ENCODE measurements at places on chromosomes 7 and 10.

DNA sequence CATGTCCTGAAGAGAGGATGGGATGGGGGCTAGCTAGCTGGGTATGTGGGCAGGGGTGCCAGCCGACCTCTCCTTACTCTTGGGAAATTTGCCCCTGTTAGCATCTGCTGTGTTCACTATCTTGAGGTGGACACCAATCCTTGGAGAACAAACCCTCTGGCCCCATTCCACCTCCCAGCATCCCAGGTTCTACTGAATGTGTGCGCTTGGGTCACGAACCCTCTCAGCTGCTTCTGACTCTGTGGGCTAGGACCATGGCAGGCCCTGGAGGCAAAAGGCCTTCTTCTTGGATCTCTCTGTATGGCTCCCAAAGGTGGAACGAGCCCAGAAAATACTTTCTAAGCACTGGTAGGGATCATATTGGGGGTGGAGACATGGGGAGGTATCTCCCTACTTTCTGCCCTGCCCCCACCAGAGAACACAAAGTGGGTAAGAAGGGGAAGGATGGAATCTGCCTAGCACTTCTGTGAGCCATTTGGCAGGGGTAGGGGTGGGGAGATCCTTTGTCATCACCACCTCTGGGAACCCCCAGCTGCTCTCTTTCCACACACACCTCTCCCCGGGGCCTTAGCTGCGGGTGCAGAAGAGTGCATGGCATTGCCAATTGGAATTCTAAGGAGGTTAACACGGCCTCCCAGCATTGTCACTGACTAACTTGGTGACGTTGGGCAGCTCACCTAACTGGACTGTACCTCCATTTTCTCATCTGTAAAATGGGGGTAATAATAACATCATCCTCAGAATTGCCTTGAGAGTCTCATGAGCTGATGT is 7.7 kb downstream of the UNC5B start:
- no peak for DNase-seq

DNA sequence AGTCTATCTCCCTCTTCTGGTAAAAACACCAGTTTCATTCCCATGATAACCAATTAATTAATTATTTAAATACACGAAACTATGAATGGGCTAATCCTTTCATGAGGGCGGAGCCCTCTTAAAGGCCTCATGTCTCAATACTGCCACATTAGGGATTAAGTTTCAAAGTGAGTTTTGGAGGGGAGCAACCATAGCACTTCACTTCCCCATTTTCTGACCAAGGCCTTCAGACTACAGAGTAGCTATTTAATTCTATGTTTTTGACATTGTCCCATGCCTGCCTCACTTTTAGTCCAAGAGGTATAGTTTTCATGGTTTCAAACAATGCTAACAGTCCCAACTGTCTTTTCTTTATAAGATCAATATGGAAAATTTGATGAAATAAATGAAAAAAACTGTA is 618.6 kb downstream of the ZWINT start:
- DNase-seq = no peak

GRCh38 chr7:45677311-45677900 is 103.2 kb downstream of the ADCY1 start:
- no peak for DNase-seq

GRCh38 chr7:101941481-101942383 is 124.3 kb downstream of the CUX1 start:
- DNase-seq = peak; percentile 70

- DNase-seq = no peak
Observed at GRCh38 chr7:27164367-27165088, 809 bp downstream of the HOXA9 start.

GRCh38 chr7:154859747-154860620 is 142.9 kb downstream of the PAXIP1 start:
- no peak for DNase-seq

- no peak for DNase-seq
Observed at GRCh38 chr10:108439397-108439796, 1274.9 kb upstream of the SORCS1 start.

DNA sequence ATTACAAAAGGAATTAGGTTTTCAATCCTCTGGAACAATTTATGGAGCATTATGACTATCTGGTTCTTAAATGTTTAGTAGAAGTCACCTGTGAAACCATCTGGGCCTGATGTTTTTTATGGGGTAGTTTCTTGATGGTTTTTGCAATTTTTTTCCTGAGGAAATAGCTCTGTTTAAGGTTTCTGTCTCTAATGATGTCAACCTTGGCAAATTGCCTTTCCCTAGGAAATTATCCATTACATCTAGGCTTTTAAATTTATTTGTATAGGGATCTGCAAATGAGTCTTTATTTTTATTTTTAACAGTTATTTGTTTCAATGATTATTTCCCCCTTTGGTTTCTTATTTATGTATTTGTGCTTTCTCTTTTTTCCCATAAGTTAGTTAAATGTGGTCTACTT is 222.8 kb downstream of the GALNT17 start:
- DNase-seq = no peak

DNA sequence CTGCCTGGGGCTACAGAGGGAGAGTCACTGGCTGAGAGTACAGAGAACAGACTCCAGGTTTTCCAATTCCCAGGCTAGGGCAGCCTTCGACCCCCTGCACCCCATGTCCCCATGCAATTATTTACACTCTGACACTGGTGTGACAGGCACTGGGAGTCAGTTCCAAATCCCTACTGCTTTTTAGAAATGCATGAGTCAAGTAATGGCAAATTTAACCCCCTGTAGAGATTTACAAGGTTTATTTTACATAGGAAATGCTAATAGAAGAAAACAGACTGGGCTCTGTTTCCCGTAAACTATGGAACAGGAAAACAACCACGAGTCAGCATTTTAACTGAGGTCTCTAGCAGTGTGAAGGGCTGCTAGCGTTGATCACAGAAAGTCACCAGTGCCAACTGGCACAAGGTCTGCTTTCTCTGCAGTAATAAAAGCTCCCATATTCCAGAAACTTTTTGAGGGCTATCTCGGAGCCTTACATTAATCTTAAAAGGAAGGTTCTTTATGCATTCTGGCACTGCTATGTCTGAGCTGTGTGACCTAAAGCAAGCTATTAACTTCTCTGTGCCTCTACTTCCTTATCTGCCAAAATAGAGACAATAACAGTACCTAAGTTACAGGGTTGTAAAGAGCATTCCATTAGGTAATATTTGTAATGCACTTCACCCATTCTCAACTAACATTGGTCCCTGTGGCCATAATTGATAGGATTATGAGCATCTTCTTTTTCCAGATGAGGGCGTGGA is 28.2 kb downstream of the NOD1 start:
- DNase-seq = no peak

- DNase-seq = no peak
Observed at GRCh38 chr7:101743241-101743994, 74.0 kb upstream of the CUX1 start.

DNA sequence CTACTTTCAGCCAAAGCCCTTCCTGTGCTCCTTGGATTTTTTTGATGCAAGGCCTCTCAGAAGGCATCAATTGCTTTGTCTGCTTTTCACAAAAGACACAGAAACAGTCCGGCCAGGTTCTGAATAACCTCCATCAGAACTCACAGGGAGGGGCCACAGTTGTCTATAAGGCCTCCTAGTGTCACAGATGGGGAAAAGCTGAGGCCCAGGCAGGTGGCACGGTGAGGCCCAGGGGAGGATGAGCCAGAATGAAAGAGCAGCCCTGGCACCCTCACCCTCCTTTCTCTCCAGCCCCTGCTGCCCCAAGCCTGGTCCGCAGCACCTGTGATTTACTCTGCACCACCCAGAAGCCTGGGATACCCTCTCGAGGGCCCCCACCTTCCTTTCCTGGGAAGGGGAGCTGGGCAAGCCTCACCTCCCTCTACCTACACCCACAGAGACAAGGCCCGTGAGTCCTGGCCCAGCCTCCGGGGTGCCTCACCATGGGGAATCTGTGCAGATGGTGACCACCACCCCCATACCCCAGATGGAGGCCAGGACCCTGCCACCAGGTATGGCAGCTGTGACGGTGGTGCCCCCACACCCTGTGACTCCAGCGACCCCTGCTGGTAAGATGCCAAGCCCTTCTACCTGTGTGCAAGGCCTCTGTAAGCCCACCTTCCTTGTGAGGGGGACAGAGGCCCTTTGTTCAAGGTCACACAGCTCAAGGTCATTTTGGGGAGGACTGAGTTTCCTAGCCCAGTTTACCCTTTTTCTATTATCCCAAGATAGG is 26.2 kb upstream of the ZNF467 start:
- DNase-seq = no peak

- DNase-seq = no peak
Observed at GRCh38 chr10:78171633-78172400, 138.2 kb downstream of the RPS24 start.

GRCh38 chr10:75712242-75712880 is 280.9 kb downstream of the LRMDA start:
- no peak for DNase-seq

DNA sequence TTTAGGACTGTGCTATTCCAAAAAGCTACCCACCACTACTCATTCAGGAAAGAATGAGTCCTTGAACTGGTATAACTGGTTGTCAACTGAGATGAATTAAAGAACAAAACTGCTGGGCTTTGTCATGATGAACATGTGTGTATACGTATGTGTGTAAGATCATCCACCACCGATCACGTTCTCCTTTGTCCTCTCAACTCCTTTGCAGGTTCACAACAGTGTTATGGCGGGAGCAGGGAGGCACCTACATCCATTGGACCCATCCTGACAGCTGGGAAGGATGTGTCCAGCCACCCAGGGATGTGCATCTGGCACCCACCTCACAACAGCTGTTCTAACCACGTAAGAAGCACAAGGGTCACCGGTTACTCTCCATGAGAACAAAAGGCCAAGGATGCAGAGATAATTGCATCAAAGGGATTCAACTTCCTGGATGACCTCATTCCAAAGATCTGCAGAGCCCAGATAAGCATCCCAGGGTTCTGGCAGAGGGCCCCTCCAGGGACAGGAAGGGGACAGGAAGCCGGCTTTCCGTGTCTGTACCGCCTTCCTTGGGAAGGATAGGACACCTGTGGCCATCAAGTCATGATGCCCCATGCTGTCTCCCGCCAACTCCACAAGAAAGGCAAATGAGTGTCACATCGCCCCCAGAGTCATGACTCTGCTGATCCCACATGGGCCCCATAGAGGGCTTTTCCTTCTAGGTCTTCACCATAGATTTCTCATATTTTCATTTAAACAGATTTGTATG is 66.1 kb downstream of the STEAP1B start:
- DNase-seq = no peak

DNA sequence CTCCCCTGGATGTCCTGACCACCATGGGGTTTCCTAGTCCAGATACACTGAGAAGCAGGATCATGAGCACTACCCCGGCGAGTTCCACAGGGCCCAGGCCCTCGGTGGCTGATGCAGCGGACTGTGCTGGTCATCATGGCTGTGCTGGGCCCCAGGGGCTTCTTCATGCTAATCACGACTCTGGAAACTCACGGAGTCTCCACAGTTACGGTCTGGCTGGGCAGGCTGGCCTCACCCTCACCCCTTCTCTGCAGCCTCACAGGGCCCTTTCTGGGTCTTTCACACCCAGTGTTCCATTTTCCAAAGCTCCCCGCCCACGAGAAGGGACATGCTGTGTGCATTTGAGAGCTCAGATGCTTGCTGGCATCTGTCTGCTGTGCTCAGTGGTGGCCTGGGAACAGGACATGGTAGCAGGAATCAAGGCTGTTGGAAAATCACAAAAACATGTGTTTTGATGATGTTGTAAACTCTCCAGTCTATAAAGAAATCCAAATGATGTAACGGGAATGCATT is 119.0 kb downstream of the PTPN20 start:
- no peak for DNase-seq

DNA sequence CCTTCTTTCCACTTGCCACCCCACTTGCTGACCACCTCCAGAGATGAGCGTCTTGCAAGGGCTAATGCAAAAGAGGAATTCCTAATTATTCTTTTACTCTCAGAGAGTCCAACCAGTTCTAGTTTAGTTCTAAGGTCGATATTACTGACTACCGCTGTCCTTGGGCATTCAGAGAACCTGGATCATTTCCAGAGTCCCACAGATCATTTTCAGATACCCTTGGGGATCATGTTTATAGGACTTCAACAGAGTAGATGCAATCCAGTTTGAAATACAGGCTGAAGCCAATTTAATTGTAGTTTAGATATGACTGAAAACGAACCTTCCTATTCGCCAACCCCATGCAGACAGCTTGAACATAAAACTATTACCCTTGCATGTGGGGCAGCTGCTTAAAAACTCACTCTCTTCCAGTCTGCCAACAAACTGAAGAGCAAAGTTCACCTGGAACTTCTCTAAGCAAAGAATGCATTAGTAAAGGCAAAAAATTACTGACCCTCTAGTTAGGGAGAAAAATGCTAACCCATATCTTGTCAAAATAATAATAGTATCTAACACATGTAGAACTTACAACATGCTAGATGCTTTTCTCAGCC is 22.4 kb downstream of the CFAP69 start:
- no peak for DNase-seq

- no peak for DNase-seq
Observed at GRCh38 chr7:129851174-129851573, 101.6 kb downstream of the UBE2H start.

DNA sequence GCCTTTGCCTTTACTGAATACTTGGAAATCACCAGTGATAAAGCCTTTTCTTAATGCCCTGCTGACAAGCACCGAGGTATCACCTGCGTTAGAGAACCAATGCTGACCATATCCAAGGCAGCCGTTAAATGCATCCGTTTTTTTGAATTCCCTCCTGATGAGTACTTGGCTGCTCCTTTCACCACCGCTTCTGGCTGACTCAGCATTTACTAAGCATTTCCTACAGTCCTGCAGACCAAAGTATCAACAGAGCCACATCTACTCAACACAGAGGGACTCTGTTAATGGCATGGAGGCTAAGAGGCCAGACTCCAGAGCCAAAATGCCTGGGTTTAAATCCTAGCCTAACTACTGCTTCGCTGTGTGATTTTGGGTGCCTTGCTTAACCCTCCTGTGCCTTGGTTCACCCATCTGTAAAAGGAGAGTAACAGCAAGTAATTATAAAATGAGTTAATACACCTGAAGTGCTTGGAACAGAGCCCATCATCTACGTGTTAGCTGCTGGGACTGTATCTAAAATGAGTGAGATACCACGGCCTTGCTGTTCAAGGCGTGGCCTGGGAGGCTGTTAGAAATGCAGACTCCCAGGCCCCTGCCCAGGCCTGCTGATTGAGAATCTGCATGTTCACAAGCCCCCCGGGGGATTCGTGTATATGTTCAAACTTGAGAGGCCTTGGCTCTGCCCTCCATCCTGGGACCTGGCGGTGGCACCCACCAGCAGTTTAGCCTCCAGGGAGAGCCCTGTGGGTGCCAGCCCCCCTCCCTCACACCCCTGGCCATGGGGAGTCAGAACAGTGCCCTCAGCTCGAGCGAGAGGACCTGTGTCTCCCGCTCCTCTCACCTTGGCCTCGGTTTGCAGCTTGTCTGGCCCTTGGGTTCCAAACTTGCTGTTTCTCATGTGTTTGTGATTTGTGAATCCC is 30.8 kb upstream of the EFCAB10 start:
- no peak for DNase-seq

GRCh38 chr10:123563994-123564393 is 102.2 kb upstream of the GPR26 start:
- DNase-seq = no peak

GRCh38 chr10:58518775-58519174 is 6.1 kb downstream of the BICC1 start:
- no peak for DNase-seq

GRCh38 chr7:35623381-35623780 is 71.6 kb downstream of the HERPUD2 start:
- DNase-seq = no peak

GRCh38 chr7:45971661-45972175 is 50.6 kb upstream of the IGFBP3 start:
- no peak for DNase-seq

GRCh38 chr10:19592276-19592675 is 224.0 kb upstream of the PLXDC2 start:
- no peak for DNase-seq

GRCh38 chr10:94571528-94571927 is 25.9 kb downstream of the HELLS start:
- DNase-seq = peak; percentile 4

- DNase-seq = no peak
Observed at GRCh38 chr7:107711301-107711700, 32.6 kb upstream of the CBLL1 start.
